ENCODE measurements at places on chromosomes 7 and 10.

GRCh38 chr10:36717118-36717517, 408.3 kb upstream of the ANKRD30A start:
- DNase-seq: no peak

DNA sequence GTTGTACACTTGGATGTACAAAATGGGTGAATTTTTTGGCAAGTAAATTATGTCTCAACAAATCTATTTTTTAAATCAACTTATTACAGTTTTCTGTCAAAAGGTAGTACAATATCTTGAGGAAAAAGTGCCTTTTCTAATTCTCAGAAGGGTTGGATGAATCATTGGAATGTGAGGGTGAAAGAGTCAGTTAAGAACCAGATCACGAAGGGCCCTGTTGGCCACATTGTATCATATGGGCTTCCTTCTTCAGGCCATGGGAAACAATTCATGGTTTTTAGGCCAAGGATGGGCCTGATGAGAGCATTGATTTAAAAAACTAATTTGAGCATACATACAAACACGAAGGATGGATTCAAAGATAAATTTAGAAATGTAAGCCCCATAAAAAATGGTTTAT, 503.7 kb downstream of the TNS3 start:
- DNase-seq: no peak

DNA sequence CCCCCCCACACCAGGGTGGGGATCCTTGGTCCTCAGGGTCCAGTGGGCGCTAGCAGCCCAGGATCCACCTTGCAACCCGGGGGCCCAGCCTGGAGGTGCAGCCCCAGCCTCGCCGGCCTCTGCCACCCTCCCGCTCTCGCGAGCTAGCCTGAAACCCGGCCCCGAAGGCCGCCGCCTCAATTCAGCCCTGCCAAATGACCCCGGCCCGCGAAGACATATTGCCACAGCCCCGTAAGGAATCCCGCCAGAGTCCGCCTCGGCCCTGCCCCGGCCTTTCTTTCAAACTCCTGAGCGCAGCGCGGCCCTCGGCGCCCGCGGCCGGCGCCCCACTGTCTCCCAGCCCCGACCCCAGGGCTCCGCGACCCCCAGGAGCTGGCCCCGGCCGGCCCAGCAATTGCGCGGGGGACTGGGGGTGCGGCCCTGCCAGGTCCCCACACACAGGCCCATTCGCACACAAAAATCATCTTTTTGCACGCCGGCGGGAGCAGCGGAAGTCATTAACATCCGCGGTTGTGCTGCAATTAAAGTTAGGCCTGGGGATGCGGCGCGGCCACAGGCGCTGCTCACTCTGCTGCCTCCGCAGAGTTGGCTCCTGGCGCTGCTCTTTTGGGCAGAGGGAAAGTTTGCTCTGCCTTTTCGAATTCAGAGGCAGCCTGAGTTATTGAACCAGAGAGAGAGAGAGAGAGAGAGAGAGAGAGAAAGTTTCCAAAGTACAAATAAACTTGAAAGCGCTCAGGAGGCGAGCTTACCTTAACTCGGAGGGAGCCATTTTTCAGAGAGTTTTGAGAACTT, 4.0 kb downstream of the HOXA5 start:
- DNase-seq: no peak

DNA sequence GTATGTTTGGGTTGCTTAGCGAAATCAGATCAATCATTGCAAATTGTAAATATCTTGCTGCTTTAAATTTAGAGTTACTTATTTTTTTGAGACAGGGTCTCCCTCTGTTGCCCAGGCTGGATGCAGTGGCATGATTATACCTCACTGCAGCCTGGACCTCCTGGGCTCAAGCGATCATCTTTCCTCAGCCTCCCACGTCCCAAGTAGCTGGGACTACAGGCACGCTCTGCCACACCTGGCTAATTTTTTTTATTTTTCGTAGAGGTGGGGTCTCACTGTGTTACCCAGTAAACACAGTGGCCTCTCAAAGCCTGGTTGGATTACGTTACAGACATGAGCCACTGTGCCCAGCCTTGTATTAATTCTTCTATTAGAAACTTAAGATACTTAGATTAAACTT, 1.7 kb downstream of the VDAC2 start:
- DNase-seq: no peak
